Fibroblast of skin of right biceps (primary cell): ENCODE measurements at places on chromosomes 1 and 21.

DNA sequence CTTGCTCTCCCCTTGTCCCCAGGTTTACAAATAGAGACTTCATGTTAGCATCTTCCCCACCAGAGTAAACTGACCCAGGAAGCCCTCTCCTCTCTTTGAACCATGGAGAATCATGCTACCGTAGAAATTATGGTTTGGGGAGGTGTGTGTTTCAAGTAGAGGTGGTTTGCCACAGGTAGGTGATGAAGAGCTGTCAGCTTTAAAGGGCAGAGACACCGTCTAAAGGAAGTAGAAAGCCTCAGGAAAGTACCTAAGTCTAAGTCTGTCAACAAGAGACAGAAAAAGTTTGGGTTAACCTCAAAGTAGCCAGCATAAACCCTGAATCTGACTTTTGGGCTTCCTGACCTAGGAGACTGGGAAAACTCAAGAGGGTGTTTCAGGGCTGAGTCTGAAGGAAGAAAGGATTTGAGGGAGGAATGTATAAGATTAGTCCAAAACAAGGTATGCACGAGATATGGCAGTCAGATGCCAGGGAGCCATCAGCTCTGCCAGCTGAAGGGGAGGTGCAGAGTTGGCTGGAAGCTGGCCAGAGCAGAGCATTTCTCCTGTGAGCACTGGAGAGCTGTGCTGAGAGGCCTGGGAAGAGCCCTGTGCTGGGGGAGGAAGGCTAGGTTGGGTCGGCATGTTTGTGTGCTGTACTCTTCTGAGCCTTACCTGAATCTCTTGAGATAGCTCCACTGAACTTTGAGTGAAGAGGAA is 14.3 kb downstream of the ADAMTSL4 start:
- peak; percentile 36 for DNase-seq

- peak; percentile 56 for DNase-seq
Measured at GRCh38 chr1:203669739-203670138, 43.1 kb downstream of the ATP2B4 start.

- DNase-seq, result no peak
Measured at GRCh38 chr1:243270097-243270864, 14.4 kb downstream of the SDCCAG8 start.

GRCh38 chr1:157993147-157993917 is at the start of gene KIRREL1:
KIRREL1 (plus strand) TSS chr1:157993645; CDS start chr1:157993677, 32 bp downstream.
- peak; percentile 83 for DNase-seq

DNA sequence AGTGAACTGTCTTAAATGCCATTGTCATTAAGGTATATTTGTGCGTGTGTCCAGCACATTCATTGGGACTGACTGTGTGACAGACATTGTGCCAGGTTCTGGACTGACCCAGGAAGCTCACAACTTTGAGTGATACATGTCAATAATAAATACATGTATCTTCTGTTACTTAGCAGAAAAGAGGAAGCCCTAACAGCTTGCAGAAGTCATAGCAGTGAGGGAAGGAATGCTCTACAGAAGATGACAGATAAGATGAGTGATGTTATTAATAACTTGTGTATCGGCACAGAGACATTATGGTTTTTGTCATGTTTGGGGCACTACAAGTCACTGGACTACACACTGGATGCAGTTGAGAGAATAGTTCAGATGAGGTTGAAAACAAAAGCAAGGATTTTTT is 1.2 kb upstream of the SRSF11 start:
- DNase-seq, result no peak

GRCh38 chr1:7383671-7384520 is 387.2 kb upstream of the VAMP3 start:
- DNase-seq, result no peak

GRCh38 chr1:2466270-2466665 is 9.8 kb upstream of the PLCH2 start:
- DNase-seq, result no peak

- no peak for DNase-seq
Measured at GRCh38 chr1:212013672-212014071, 21.7 kb downstream of the INTS7 start.

- DNase-seq, result peak; percentile 83
Measured at GRCh38 chr1:60573726-60574409, 500.3 kb upstream of the C1orf87 start.

DNA sequence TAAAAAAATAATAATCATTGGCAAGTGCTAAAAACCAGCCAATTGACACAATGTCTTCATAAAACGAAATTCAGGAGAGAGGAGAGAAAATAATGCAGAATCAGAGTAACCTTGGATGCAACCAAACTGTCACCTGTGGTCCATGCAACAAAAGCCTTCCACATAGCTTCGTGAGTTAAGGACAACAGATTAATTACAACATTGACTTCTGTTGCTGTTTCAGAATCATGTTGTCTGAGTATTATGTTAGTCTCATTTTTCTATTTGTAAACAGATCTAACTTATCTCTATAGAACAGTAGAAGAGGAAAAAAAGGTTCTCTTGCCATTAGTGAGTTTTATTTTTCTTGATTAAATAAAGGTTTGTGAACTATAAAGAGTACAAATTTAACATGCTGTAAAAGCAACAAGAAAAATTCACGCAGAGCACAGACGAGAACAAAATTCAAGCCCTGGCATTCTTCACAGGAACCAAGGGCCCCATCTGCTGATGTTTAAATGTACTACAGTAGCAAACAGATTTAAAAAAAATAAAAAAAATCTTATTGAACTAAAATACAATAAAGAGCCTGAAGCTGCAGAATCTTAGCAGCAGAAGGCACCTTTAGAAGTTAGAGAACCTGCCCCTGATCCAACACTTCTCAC is 381.1 kb upstream of the PKN2 start:
- peak; percentile 47 for DNase-seq

DNA sequence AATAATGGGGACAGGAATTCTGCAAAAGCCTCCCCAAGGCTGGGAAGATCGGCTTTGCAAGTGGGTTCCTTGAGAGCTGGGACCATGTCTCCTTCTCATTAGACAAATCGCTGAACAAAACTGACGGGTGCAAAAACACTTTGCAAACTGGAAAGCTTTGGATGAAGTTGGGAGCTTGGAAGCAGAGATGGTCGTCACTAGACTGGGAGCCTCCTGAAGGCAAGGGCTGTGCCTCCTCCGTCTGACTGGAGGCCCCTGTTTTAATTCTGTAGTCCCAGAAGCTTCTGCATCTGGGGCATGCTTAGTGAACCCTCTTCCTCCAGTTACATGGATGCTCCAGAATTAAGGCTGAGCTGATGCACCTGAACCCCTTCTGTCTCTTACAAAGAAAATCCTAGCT is 82.3 kb upstream of the IFFO2 start:
- no peak for DNase-seq

GRCh38 chr1:30588311-30589073 is 134.9 kb downstream of the MATN1 start:
- no peak for DNase-seq

GRCh38 chr1:200179126-200179780 is 151.7 kb downstream of the NR5A2 start:
- peak; percentile 70 for DNase-seq

- DNase-seq, result no peak
Measured at GRCh38 chr1:8430476-8430875, 112.6 kb downstream of the SLC45A1 start.
